NCI-H187 (cell line): ENCODE measurements at places on chromosomes 5 and 9.

- DNase-seq: no peak
These were observed 98.0 kb downstream of the MACIR start for GRCh38 chr5:103356350-103357091.

DNA sequence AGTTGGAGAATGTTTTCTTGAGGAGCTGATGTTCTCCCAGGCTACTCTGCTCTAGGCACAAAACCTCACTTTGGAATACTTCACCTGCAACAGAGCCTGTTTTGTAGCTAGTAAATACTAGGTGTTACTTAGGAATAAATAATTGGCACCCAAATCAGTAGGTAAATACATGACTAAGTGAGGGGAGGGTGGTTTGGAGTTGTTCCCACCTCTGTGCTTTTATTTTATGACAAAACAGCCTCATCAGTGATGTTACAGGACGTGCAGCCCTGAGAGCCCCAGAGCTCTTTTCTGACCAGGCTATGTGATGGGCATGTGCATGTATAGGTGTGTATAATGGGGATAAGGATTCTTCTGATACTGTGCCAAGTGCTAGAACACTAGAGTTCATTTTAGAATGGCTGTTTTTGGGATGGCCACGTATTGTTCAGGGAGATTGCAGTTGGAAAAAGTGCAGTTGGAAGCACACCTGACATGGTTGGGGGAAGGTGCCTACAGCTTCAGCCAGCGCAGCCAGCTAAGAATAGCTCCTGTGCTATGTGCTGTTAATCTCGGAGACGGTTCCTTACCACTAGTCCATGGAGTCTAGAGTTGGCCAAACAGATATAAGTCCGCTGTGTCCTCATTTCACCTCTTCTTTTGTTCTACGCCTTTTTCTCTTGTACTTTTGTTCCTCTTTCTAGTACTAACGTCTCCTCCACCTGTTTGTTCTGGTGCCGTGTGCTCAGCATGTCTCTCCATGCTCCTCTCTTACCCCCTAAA, 284.7 kb downstream of the FANCC start:
- no peak for DNase-seq

- DNase-seq: no peak
These were observed 4.0 kb upstream of the RAD23B start for GRCh38 chr9:107279086-107279485.

GRCh38 chr5:69043655-69043996, 50.2 kb upstream of the SLC30A5 start:
- no peak for DNase-seq

- DNase-seq: no peak
These were observed 8.7 kb upstream of the CETN3 start for GRCh38 chr5:90418214-90418613.

DNA sequence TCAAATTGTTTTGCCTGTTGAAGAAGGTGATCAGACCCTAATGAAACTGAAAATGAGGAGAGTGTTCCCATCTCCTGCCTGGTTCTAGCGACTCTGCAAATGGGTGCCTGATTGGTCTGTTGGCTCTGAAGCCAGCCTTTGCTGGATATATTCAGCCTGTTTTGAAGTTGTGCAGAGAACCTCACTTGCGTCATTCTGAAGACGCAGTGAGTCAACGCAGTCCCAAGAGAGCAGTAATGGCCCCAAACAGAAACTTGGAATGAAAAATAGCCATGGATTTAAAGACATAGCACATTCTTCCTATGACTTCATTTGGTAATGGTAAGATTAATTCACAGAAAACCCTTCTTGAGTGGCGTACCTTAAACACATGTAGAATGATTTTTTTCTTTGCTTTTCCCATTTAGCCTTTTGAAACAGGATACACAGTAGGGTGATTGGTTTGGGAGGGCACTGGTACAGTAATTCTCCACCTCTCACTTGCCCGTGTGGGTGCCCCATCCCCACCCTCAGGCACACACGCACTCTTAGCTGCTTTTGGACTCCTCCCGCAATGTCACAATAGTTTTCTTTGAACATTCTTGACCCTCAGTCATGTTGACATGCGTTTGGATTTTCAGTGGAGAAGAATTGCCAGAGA, 54.1 kb upstream of the ABL1 start:
- DNase-seq: no peak

DNA sequence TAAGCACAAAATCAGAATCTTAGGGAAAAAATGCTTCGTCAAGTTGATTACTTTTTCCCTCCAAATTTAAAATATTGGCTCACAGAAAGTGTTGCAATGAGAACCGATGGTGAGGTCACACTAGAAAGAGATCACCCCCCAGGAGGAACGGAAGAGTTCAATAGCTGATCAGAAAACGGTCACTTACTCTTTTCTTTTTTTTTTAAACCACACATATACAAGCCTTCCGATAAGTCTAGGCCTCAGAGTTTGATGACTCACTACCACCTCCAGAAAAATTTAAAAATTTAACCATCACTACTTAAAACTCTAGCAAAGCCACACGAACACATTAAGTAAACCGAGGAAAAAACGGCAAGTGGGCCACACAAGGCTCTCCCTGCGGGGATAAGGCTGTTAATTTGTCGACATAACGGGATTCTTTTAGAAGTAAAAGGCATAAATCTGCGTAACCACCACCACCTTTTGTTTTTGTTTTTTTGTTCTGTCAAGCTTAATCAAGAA, 1.2 kb downstream of the SURF4 start:
- DNase-seq: no peak

GRCh38 chr9:130255631-130256134, 9.9 kb upstream of the HMCN2 start:
- no peak for DNase-seq

DNA sequence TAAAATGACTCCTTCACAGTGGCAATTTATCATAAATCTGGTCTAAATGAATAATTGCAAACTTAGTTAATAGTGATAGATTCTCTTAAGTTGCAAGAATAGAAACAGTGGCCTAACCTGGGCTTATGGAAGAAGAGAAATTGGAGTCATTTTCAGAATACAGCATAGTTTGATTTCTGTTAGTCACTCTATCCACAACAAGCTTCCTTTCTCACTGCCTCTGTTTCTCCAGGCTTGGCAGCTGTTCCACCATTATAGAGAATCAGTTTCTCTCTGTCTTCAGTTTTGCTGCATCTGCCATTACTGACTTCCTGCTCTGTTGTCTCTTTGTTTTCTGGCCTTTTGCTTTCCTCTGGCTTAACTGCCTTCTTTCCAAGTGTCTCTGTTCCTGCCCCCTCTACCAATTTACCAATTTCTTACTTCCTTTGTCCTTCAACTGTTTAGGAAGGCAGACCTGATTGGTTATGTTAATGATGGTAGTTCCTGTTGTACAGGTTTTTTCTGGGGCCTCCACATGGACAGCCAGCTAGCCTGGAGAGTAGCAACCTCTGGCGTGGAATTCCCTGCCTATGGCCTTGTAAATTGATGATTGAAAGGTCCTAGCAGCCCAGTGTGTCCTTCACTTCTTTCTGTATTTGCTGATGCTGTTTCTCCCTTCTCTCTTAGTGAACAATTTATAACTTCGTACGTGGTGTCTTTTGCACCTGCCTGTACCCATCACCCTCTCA, 75.9 kb upstream of the RASGRF2 start:
- no peak for DNase-seq

GRCh38 chr5:112097768-112098167, 321.3 kb downstream of the EPB41L4A start:
- DNase-seq: no peak

DNA sequence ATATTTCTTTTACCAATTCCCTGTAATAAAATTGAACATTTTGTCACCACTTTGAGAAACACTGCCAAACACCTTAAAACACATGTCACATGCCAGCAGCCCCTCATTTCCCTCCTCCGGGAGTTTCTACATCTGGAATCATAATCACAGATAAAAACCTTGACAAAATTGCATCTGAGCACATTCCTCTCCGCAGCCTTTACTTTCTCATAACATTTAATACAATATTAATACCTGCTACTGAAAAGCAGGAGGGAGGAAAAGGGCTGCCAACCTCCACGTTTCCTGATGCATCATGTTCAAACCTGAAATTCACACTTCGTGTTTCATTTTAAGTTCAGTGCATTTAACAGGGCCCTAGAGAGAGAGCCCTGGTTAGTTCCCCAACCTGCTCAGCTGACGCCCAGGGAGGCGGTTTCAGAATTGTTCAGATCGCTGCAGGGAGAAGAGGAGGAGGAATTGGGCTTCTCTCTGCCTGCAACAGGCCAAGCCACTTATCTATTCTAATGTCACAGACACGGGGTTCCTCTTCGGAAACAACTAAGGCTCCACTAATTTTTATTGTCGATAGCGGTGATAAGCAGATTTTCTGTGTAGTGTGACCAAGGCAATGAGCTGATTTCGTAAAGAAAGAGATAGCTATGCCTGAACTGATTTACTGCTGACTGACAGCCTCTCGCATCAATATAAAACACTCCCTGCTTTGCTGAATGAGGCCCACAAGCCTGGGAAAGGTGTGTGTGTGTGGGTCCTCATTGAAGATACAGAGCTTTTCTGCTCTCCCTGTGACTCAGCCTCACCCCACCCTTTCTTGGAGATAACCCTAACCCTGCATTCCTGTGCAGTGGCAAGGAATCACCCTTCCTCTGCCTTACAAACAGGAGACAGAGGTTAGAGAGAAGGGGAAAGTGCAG, 4.9 kb upstream of the LHX2 start:
- DNase-seq: no peak

- DNase-seq: no peak
These were observed 12.4 kb downstream of the CCDC187 start for GRCh38 chr9:136291306-136292025.

- DNase-seq: no peak
These were observed 5.8 kb downstream of the TMEM268 start for GRCh38 chr9:114616684-114617520.

- no peak for DNase-seq
These were observed 176.4 kb downstream of the CD180 start for GRCh38 chr5:67020096-67020615.

DNA sequence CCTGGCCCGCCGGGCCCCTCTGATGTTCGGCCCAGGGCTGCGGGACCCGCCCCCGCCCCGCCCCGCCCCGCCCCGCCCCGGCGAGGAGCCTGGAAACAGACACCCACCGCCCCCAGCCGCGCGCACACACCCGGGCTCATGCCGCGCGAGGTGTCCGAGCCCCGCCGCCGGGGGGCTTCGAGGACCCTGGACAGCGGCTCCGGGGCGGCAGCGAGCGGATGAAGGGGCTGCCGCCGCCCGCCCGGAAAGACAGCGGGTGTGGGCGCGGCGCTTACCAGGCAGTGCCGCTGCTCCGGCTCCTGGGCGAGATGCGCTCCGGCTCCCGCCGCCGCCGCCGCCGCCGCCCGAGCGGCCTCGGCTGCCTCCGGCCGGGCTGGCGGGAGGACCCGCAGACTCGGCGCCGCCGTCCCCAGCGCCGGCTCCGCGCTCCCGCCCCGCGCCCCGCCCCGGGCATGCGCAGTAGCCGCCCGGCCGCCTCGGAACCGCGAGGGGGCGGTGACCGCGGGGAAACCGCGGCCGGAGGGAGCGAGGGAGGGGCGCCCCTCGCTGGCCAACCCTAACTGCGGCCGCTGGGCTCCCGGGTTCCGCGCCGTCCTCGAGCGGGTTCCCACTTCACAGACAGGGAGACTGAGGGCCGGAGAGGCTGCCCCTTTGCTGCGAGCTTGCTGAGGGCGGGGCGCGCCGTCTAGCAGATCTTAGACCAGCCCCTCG, at the start of gene GPRIN1:
TSS of gene GPRIN1 (minus strand) at position 433 of the 711 bp plus-strand sequence. CDS start 10,322 bp downstream, outside the sequence.
- peak; percentile 45 for DNase-seq

DNA sequence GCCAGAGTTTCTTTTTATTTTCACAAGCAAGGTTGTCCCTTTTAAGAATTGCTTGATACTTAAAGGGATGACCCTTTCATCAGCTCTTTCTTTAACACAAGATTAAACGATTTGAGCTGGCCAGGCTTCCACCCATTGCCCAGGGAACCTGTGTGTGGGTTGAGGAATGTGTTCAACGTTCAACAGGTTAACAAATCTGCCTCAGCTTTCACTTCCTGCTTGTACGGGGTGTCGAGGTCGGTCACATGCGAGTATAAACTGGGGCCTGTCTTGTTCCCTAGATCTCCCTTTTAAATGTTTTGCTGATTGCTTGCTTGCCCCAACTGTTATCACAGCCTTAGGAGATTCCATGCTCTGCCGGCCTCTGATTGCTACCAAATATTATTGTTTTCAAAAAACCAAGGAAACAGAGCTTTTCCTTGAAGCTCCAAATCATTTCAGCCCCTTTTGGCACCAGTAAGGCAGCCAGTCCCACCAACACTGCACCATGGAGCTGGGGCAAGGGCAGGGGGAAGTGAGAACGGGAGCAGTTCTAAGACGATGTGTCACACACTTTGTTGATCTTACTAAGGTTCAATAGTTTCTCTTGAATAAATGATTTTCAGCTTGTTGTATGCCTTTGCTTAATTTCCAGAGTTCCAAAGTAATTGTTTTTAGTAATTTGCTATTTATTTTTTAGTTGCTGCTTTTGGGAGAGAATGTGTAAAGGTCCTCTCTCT, 10.7 kb upstream of the CLK4 start:
- DNase-seq: no peak

- no peak for DNase-seq
These were observed 21.8 kb upstream of the ADAMTS19 start for GRCh38 chr5:129438322-129438721.

GRCh38 chr9:134619448-134619982, 22.1 kb upstream of the COL5A1 start:
- no peak for DNase-seq
